ENCODE measurements at places on chromosomes 6 and 20.

GRCh38 chr6:169019727-169020491, 233.7 kb downstream of the THBS2 start:
- H3K4me1 ChIP-seq, result no peaks in the 10 kb centered on the region
- no peaks in the 10 kb centered on the region for H3K27me3 ChIP-seq
- DNase-seq, result no peak

DNA sequence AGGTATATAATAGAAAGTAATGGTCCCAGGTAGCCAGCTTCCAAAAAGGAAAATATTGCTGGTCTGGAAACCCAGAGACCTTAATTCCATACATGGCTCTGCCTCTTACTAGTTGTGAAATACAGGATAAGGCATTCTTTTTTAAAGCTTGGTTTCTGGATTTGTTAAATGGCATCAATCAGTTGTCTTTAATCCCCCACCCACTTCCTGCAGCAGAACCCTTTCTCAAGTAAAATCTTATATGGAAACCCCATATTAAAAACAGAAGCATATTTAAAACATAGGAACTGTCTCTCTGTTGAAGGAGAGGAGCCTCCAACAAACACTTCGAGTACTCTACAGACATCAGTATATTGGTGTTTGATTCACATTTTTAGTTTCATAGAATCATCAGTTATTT, 6.2 kb upstream of the LCA5 start:
- H3K4me1 ChIP-seq, result peaks cover 30% of the 10 kb centered on the region
- no peak overlapping the region for H3K4me3 ChIP-seq
- H3K36me3 ChIP-seq, result no peaks in the 10 kb centered on the region
- H3K27ac ChIP-seq, result peak overlapping the region; percentile 87
- no peaks in the 10 kb centered on the region for H3K27me3 ChIP-seq
- DNase-seq, result no peak

- H3K4me3 ChIP-seq, result no peak overlapping the region
- no peaks in the 10 kb centered on the region for H3K36me3 ChIP-seq
- H3K27me3 ChIP-seq, result no peaks in the 10 kb centered on the region
- DNase-seq, result no peak
These were observed 42.2 kb downstream of the CD164 start for GRCh38 chr6:109339906-109340678.

- peak overlapping the region; percentile 99 for H3K27ac ChIP-seq
- peak; percentile 79 for DNase-seq
- no peaks in the 10 kb centered on the region for H3K27me3 ChIP-seq
- peaks cover 27% of the 10 kb centered on the region for H3K4me1 ChIP-seq
- H3K4me3 ChIP-seq, result no peak overlapping the region
These were observed 51.6 kb downstream of the CYP24A1 start for GRCh38 chr20:54122189-54122588.

- H3K4me3 ChIP-seq, result no peak overlapping the region
- H3K36me3 ChIP-seq, result no peaks in the 10 kb centered on the region
- H3K4me1 ChIP-seq, result no peaks in the 10 kb centered on the region
- H3K27me3 ChIP-seq, result no peaks in the 10 kb centered on the region
- H3K27ac ChIP-seq, result no peak overlapping the region
- no peak for DNase-seq
These were observed 80.7 kb downstream of the C6orf52 start for GRCh38 chr6:10613723-10614122.

- H3K4me3 ChIP-seq, result no peak overlapping the region
- no peak for DNase-seq
- no peaks in the 10 kb centered on the region for H3K27me3 ChIP-seq
- no peaks in the 10 kb centered on the region for H3K36me3 ChIP-seq
These were observed 1.3 kb downstream of the SIRPB1 start for GRCh38 chr20:1618479-1618878.

GRCh38 chr6:71287038-71287437, 1.6 kb upstream of the OGFRL1 start:
- no peak overlapping the region for H3K27ac ChIP-seq
- peaks cover 13% of the 10 kb centered on the region for H3K4me1 ChIP-seq
- H3K27me3 ChIP-seq, result no peaks in the 10 kb centered on the region
- no peaks in the 10 kb centered on the region for H3K36me3 ChIP-seq
- H3K4me3 ChIP-seq, result no peak overlapping the region
- DNase-seq, result no peak

- DNase-seq, result no peak
- H3K4me1 ChIP-seq, result no peaks in the 10 kb centered on the region
- H3K36me3 ChIP-seq, result no peaks in the 10 kb centered on the region
These were observed 91.5 kb upstream of the RREB1 start for GRCh38 chr6:7016226-7016625.

DNA sequence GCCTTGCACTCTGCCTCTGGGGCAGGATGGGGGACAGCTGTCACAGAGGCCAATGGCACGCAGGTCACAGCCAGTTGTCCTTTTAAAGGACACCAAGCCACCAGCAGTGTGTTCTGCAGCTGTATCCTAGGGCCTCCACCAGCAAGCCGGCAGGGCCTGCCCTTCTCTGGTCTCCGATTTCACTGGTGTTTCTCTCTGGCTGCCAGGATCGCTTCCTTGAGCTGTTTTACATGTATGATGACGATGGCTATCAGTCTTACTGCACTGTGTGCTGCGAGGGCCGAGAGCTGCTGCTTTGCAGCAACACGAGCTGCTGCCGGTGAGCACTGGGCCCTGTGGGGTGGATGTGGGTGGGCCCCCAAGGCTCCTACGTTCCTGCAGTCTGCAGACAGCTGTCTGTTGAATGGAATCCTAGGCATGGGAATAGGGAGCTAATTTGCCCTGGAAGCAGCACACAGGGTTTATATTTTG, 22.7 kb upstream of the MAPRE1 start:
- no peak overlapping the region for H3K4me3 ChIP-seq
- no peaks in the 10 kb centered on the region for H3K27me3 ChIP-seq
- peaks cover 17% of the 10 kb centered on the region for H3K36me3 ChIP-seq
- H3K4me1 ChIP-seq, result no peaks in the 10 kb centered on the region
- H3K27ac ChIP-seq, result no peak overlapping the region
- no peak for DNase-seq

- no peaks in the 10 kb centered on the region for H3K36me3 ChIP-seq
- no peaks in the 10 kb centered on the region for H3K27me3 ChIP-seq
- H3K4me3 ChIP-seq, result no peak overlapping the region
- no peak overlapping the region for H3K27ac ChIP-seq
- peaks cover 6% of the 10 kb centered on the region for H3K4me1 ChIP-seq
These were observed 13.1 kb upstream of the PEX7 start for GRCh38 chr6:136809091-136809860.

DNA sequence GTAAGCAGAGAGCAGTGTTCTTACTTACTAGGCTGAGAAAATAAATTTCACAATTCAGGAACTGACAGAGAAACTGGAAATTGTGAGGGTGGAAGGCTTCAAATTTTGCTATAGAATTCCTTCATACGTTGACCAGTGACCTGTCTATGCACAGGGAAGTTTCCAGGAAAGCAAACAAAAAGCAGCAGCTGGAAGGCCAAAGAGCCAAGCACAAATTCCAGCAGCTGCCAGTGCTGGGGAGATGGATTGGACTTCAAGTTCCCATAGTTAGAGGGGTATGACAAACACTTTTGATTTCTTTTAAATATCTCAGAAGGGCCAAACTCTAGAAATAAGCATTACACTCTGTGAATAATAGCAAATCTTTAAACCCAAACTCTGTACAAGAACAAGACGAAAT, 299.1 kb upstream of the KCNQ5 start:
- no peak overlapping the region for H3K27ac ChIP-seq
- no peak overlapping the region for H3K4me3 ChIP-seq
- peaks cover 8% of the 10 kb centered on the region for H3K4me1 ChIP-seq
- H3K36me3 ChIP-seq, result no peaks in the 10 kb centered on the region
- H3K27me3 ChIP-seq, result no peaks in the 10 kb centered on the region

- peaks cover 3% of the 10 kb centered on the region for H3K4me1 ChIP-seq
- H3K4me3 ChIP-seq, result peak overlapping the region; percentile 90
- H3K27ac ChIP-seq, result no peak overlapping the region
- H3K27me3 ChIP-seq, result no peaks in the 10 kb centered on the region
These were observed 86.6 kb downstream of the SESN1 start for GRCh38 chr6:109008054-109008453.

DNA sequence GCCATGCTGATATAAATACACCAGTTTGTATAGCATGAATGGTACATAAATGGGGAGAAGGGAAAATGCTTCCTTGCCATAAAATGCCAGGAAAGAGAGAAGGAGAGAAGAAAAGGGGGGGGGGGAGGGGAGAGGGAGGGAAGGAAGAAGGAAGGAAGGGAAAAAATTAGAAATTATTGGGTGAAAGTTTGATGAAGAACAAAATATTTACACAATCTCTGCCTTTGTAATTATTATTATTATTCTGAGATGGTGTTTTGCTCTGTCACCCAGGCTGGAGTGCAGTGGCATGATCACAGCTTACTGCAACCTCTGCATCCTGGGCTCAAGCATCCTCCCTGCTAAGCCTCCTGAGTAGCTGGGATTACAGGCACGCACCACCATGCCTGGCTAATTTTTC, 10.2 kb upstream of the ZDHHC14 start:
- no peaks in the 10 kb centered on the region for H3K36me3 ChIP-seq
- DNase-seq, result no peak
- no peak overlapping the region for H3K27ac ChIP-seq
- no peaks in the 10 kb centered on the region for H3K27me3 ChIP-seq

DNA sequence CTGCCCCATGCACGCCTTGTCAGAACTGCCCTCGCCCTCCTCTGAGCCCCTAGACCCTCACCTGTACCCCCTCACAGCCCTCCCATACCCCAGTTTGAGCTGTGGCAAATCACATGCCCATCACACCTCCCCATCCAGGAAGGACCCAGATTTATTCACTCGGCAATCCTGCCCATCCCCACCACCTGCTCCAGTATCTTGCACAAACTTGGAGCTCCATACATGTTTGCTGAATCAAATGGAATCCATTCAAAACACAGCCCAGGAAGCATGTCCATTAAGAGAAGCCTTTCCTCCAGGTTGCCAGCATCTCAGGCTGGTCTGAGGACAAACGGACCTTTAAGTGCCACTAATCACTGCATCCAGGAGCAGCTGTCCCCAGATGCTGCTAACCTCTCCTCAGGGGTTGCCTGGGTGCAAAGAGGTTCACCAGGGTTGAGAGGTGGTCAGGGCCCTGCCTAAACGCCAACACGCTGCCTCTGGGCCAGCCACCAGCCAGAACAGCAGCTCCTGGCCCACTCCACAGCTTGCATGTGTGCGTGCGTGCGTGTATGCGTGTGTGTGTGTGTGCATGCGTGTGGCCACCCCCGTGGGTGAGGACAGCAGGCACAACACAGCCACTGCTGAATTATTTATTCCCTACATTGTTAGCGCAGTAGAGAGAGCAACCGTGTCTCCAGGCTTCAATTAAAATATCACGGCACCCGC, 31.0 kb downstream of the GRM4 start:
- no peaks in the 10 kb centered on the region for H3K36me3 ChIP-seq
- H3K27ac ChIP-seq, result no peak overlapping the region
- H3K4me3 ChIP-seq, result no peak overlapping the region
- H3K27me3 ChIP-seq, result peaks cover 20% of the 10 kb centered on the region
- H3K4me1 ChIP-seq, result no peaks in the 10 kb centered on the region

GRCh38 chr20:15220778-15221565, 883.6 kb upstream of the FLRT3 start:
- no peaks in the 10 kb centered on the region for H3K27me3 ChIP-seq
- no peak overlapping the region for H3K4me3 ChIP-seq
- peak; percentile 22 for DNase-seq
- H3K36me3 ChIP-seq, result no peaks in the 10 kb centered on the region
- H3K4me1 ChIP-seq, result peaks cover 10% of the 10 kb centered on the region

- H3K4me3 ChIP-seq, result no peak overlapping the region
- H3K27me3 ChIP-seq, result no peaks in the 10 kb centered on the region
- H3K36me3 ChIP-seq, result no peaks in the 10 kb centered on the region
- no peak for DNase-seq
- H3K27ac ChIP-seq, result no peak overlapping the region
- no peaks in the 10 kb centered on the region for H3K4me1 ChIP-seq
These were observed 951.6 kb downstream of the TFAP2A start for GRCh38 chr6:9463311-9463710.

- no peaks in the 10 kb centered on the region for H3K36me3 ChIP-seq
- H3K4me1 ChIP-seq, result no peaks in the 10 kb centered on the region
- H3K27ac ChIP-seq, result no peak overlapping the region
- no peak for DNase-seq
These were observed 108.0 kb downstream of the SYNDIG1 start for GRCh38 chr20:24577271-24577909.

GRCh38 chr20:6956574-6956973, 189.1 kb downstream of the BMP2 start:
- peak; percentile 65 for DNase-seq
- no peaks in the 10 kb centered on the region for H3K4me1 ChIP-seq
- no peaks in the 10 kb centered on the region for H3K27me3 ChIP-seq
- no peak overlapping the region for H3K4me3 ChIP-seq
- no peaks in the 10 kb centered on the region for H3K36me3 ChIP-seq

DNA sequence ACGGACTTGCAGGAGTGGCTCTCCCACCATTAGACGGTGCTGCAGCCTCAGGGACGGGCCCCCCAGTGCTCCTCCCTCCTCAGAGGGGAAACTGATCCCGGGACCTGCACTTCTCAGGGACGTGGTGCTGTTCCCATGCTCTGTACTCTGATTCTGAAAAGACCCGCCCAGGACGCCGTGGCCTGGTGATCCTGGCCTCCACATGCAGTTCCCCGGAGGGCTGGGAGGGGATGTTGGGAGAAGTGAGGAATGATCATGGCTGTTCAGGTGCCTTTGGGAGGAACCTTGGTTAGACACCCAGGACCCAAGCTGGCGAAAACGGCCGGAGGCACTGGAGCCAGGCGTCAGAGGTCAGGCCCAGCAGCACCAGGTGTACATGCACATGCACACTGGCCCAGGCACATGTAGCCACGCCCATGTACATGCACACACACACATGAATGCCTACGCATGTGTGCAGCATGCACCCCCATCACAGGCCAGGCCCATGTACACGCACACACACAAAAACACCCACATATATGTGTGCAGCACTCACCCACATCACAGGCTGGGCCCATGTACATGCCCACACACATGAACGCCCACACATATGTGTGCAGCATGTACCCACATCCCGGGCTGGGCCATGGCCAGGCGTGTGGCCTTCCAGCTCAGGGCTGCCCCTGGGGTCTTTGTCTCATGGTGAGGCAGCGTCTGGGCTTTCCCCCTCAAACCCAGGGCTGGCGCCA, 52.6 kb upstream of the DACT2 start:
- no peak for DNase-seq
- H3K27me3 ChIP-seq, result no peaks in the 10 kb centered on the region
- H3K36me3 ChIP-seq, result no peaks in the 10 kb centered on the region

DNA sequence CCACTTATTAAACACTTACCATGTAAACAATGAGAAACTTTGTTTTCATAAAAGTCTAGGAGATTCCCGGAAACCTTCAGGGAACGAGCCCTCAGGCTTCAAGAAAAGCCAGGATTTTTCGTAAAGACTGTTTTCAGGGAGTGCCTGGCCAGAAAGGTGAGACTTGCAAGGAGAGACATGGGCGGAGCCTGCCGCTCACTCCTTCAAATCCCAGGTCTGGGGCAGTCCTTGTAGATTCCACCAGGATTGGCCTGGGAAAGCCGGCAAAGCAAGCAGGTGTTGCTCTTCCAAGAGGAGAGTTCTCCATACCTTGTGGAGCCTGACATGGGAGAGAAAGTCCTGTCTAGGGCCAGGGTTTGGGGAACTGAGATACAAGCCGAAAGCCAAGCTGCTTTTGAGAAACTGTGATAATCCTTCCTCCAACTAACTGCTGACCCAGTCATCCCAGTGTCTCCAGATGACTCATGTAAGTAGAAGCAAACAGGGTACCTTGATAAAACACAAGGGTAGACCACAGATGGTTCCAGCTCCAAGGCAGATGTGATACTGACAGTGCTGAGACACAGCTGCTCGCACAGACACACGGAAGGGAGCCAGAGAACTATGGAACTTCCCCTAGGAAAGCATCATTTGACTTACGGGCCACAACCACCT, 69.4 kb upstream of the NAA20 start:
- H3K4me1 ChIP-seq, result peaks cover 26% of the 10 kb centered on the region
- H3K4me3 ChIP-seq, result no peak overlapping the region
- no peaks in the 10 kb centered on the region for H3K27me3 ChIP-seq
- DNase-seq, result peak; percentile 82
- no peaks in the 10 kb centered on the region for H3K36me3 ChIP-seq
- peak overlapping the region; percentile 55 for H3K27ac ChIP-seq
